ENCODE measurements at places on chromosomes 16 and 17. TPM values are rescaled to one million over a fixed set of nuclear protein-coding genes. Genes with fewer than 3 reads are reported as not detected.

Gene ARHGDIG
- 3.2 TPM for total RNA-seq

Gene SLFN13
- total RNA-seq: 5.2 TPM

Gene SPATA20
- 92.4 TPM for total RNA-seq

Gene STARD3
- 66.0 TPM for total RNA-seq

Gene KCNJ2
- 0.08 TPM for total RNA-seq

Gene KRT9
- not detected for total RNA-seq

Gene ZSCAN10
- total RNA-seq: not detected

Gene HOXB6
- 3.3 TPM for total RNA-seq

Gene TBC1D16
- 11.9 TPM for total RNA-seq

Gene PMM2
- total RNA-seq: 97.0 TPM

Gene ARHGAP23
- 42.1 TPM for total RNA-seq

Gene OR1F1
- total RNA-seq: 0.76 TPM

Gene KRTAP9-8
- not detected for total RNA-seq

Gene KRT27
- total RNA-seq: not detected

Gene NOMO2
- total RNA-seq: 118 TPM

Gene HSPB9
- not detected for total RNA-seq

Gene HOXB3
- total RNA-seq: 5.9 TPM

Gene PRR14
- total RNA-seq: 23.2 TPM

Gene LPO
- total RNA-seq: not detected

Gene ETV4
- 52.2 TPM for total RNA-seq

Gene OGFOD3
- 13.4 TPM for total RNA-seq

Gene OSGIN1
- total RNA-seq: 40.0 TPM

Gene ACSM2A
- total RNA-seq: not detected

Gene CHST6
- 0.22 TPM for total RNA-seq

Gene ITGB3
- 5.1 TPM for total RNA-seq

Gene BTBD17
- not detected for total RNA-seq

Gene SYT17
- 13.6 TPM for total RNA-seq

Gene MIS12
- total RNA-seq: 16.7 TPM

Gene PYDC1
- not detected for total RNA-seq

Gene GGNBP2
- 64.7 TPM for total RNA-seq

Gene CNTD1
- total RNA-seq: not detected

Gene TEX14
- total RNA-seq: 0.21 TPM

Gene TM4SF5
- total RNA-seq: 1.2 TPM

Gene COL1A1
- 4.5 TPM for total RNA-seq

Gene TBC1D3E
- not detected for total RNA-seq

Gene SLC46A1
- 16.7 TPM for total RNA-seq

Gene AMZ2
- 113 TPM for total RNA-seq

Gene CDRT4
- not detected for total RNA-seq

Gene ENPP7
- total RNA-seq: not detected

Gene DPEP3
- total RNA-seq: not detected

Gene RBFOX1
- not detected for total RNA-seq

Gene RHBDL3
- 2.7 TPM for total RNA-seq

Gene SLFN12
- not detected for total RNA-seq

Gene EVI2A
- not detected for total RNA-seq

Gene DOC2B
- 2.1 TPM for total RNA-seq

Gene PPP1R27
- not detected for total RNA-seq

Gene GUCY2D
- total RNA-seq: not detected

All from A549 treated with ZK216348 at 1 μM for 4 hours (cell line).